ENCODE measurements at places on chromosomes 3 and 15.
A peak's percentile ranks its signal among the peaks of the same experiment; 100 is the strongest.

- no peak for DNase-seq
Observed at GRCh38 chr15:59410391-59410896, 27.5 kb upstream of the FAM81A start.

DNA sequence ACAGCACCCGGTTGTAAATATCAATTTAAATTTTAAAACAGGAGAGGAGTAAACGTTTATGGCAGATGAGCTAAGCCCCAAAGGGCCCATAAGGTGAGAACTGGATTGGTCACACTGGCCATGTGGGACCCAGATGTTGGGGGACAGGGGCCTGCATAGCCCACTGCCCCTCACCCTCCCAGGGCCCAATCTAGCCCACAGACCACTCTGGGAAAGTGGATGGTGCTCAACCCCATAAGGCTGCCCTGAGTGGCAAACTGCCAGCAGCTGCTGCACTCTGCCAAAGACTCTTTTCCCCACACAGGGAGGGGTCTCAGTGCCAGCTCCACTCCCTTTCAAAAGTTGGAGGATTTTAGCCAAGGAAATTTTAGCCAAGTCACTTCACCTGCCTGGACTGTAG lies 42.5 kb downstream of the CCDC12 start:
- DNase-seq, result no peak

DNA sequence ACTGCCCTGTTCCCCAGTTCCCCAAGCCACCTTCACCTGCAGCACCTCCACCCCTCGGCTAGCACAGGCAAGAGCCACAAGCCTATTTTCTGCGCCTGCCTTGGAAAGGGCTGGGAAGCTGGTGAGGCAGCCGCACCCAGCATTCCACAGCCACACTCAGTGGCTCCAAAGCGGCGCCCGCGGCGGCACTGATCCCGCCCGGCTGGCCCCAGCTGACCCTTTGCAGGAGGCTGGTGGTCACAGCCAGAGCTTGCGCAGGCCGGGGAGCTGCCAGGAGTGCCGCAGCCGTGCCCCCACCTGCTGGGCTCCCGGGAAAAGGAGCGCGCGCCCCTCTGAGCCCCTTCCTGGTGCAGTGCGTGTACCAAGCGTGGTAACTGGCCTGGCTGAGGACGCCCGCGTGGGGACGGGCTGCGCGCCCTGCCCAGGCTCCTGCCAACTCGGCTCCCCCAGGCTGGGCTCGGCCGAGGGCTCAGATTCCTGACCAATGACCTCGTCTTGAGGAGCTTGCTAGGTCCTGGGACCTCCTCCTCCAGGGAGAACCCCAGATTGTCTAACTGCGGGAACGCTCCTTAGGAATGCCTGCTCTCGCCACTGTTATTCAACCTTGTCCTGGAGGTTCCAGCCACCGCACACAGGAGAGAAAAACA lies 13.3 kb downstream of the GRAMD2A start:
- no peak for DNase-seq

DNA sequence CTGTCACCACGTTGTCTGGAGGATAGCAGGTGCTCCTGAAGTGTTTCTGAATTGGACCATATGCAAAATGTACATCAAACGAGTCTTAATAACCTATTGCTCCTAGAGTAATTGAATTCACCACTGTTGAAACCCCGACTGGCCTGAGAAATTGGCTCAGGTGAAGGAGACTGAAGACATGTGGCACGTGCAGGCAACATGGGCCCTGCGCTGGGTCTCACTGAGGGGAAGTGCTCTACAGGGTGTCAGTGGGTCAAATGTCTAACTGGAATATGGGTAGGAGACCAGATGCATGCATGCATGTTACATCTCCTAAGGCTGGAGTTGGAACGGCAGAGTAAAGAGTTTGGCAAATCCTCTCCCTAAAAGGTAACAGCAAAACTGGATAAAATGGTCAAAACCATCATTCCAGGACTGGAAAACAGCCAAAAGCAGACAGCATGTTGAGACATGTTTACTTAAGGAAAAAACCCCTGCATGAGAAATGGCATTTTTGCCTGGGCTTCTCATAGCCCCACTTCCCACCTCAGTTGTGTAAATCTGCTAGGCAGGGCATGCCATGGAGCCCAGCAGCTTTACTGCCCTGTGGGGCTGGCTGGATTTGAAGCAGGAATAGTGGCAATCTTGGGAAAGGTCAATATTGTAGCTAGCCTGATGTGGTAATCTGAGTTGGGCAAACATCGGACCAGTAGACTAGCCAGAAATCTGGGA lies 131.3 kb downstream of the TJP1 start:
- DNase-seq, result no peak

DNA sequence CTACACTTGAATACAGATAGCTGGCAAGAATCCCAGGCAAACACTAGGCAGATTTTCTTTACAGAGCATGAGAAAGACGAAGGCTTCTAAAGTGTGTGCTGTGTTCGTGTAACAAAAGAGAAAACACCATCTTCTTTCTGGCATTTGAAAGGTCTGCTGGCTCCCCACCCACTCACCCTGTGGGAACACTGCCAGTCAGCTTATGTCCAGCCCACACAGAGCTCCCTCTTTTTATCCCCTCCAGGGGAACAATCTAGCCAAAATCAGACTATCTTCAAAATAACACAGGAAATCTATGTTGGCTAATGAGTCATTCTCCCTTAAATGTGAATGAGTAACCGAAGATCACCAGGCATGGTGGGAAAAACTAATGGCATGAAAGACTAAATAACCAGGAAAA lies 45.6 kb upstream of the PAQR5 start:
- DNase-seq, result peak; percentile 76

DNA sequence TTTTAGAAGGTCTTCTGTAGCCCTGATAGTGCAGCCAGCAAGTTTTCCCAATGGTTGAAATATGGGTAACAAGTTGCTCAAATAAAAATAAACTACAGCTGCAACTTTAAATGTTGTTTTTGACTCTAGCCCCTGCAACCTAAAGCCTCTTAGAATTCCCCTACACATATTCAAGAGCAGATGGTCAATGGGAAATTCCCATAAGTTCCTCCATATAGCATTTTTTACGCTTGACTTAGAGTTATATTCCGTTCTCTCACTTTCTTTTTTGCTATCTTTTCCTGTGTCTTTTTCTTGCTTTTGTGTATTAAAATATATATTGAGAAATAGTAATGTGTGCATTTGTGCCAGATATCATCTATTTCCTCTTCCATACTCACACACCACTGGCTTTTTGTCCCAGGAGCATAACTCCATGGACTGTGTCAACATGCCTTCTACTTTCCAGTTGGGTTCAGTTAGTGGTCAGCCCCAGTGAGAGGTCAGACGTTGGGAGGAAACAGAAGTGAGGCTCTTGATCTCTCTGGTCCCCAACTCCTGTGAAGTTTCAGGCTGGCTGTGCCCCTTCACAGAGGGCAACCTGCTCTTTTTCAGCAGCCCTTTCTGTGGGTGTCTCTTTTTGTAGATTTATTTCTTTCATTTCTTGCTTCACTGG lies 63.3 kb upstream of the TP63 start:
- DNase-seq, result no peak

- DNase-seq, result peak; percentile 90
Observed at GRCh38 chr15:68335251-68335650, 57.7 kb downstream of the FEM1B start.

- no peak for DNase-seq
Observed at GRCh38 chr15:95291898-95292472, 1038.5 kb upstream of the NR2F2 start.

- DNase-seq, result no peak
Observed at GRCh38 chr3:156469456-156469855, 85.5 kb downstream of the SSR3 start.

GRCh38 chr15:77030928-77031375 lies 36.0 kb downstream of the PSTPIP1 start:
- DNase-seq, result no peak

GRCh38 chr15:95733931-95734330 lies 596.6 kb upstream of the NR2F2 start:
- no peak for DNase-seq

DNA sequence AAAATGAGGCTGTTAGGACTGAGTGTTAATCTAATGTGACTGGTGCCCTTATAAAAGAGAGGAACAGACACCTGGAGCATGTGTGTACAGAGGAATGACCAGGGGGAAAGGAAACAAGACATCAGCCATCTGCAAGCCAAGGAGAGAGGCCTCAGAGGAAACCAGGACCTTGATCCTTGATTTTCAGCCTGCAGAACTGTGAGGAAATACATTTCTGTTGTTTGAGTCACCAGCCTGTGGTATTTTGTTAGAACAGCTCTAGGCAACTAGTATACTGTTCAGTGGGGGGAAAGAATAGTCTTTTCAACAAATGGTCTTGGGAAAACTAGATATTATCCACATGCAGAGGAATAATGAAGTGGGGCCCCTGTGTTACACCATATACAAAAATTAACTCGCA lies 80.6 kb downstream of the CCR1 start:
- DNase-seq, result no peak

DNA sequence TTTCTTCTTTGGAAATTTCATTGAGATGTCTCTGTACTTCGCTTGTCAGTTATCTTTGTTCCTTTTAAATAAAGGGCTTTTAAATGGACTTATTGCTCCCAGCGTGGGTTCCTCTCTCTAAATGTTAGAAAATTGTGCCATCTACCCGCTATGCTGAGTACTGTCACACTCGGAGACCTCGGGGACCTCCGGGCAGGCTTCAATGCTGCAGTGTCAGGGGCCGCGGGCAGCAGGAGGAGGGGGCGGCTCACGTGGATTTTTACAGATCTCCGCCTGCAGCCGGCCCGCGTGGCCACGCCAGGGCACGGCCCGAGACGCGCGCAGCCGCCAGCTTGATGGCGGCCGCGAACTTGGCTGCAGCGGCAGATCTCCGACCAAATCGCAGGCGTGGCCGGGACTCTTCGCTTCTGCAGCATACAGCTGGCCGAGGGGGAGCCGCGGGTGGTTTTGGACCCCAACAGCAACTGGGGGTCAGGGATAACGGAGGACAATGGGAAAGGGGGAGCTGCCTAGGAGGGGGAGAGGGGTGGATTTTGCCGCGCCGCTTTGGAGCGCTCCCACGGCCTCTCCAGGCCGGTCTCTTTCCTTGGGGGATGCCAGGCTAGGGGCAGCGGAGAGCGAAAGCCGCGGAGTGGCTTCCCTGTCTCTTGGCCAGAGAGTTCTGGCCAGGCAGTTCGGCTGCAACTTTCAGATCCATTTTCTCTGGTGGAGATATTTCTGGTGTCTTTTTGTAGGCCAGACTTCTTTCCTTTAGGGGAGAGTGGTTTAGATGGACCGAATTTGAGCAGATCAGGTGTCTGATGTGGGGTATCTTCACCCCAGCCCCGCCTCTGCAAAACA lies 15.3 kb downstream of the NR2F2 start:
- DNase-seq, result peak; percentile 65
